T-helper 22 cell (primary cell): ENCODE measurements at places on chromosomes 6 and 20.

DNA sequence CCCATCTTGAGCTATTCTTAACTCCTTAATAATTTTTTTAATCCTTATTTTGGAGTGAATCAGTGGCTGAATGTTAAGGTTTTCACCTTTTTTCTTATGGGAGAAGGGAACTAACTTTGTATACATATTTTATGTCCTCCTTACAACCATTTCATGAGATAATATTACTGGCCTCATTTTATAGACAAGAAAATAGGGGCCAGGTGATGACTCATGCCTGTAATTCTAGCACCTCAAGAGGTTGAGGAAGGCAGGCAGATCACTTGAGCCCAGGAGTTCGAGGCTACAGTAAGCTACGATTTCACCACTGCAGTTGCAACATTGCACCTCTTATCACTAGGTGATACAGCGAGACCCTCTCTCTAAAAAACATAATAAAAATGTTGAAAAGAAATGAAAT lies 128.7 kb downstream of the TMEM242 start:
- DNase-seq = no peak

DNA sequence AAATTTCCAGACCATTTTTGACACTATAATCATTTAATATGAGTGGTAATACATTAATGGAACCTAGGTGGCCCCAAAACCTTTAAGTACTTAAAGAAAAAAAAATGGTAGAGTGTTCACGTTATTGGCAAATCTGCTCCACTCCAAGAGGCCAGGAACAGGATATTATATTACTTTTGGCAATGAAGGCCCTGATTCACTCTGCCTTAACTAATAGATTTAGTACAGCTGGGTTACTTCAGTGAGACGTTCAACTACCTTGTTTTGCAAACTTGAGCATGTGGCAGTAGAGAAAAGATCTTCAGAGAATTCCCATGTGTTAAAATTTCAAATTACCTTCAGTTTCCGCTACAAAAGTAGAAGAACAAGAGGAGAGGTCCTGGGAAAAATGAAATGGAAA lies 12.8 kb downstream of the ADNP start:
- no peak for DNase-seq

- no peak for DNase-seq
These were observed 192.3 kb upstream of the THBS2 start for GRCh38 chr6:169445661-169446581.

GRCh38 chr6:126546541-126547120 lies 206.7 kb downstream of the CENPW start:
- no peak for DNase-seq

- no peak for DNase-seq
These were observed 65.2 kb downstream of the CDS2 start for GRCh38 chr20:5191829-5192569.

DNA sequence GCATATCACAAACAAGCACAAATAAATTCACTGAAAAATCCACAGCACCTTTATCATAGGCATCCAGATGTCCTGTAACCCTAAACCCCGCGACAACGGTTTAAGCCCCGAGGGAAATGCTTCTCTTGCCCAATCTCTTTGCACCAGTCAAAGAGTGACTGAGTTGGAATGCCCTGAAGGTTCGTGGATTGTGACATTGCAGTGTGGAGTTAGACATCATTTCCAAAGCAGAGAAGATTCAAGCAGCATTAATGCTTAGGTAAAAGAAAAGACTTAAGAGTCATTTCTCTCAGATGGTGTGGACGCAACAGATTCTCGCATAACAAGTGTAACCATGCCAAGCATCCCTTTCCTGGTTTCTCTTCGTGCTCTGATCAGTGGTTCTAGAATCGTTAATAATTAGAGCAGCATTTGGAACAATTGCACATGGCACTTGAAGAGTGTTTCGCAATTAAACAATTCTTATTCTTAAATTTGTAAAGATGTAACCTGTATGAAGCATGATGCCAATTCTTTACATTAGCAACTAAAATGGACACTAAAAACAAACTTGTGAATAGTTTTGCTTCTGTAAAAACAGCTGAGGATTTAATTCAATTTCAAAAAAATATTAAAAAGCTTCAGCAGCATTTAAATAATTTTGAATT lies 121.6 kb downstream of the HIVEP2 start:
- no peak for DNase-seq

DNA sequence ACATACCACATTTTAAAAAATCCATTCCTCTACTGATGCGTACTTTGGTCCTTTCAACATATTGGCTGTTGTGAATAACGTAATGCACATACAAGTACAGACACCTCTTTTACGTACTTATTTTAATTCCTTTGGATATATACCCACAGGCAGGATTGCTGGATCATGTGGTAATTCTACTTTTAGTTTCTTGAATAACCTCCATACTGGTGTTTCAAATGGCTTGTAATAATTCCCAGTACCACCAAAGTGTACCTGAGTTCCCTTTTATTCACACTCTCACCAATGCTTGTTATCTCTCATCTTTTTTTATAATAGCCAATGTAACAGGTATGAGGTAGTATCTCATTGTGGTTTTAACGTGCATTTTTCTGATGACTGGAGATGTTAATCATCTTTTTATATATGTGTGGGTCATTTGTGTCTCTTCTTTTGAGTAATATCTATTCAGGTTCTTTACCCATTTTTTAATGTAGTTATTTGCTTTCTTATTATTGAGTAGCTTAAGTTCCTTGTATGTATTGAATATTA lies 191.9 kb downstream of the ADGB start:
- no peak for DNase-seq

GRCh38 chr6:11538052-11538818 lies 686 bp downstream of the TMEM170B start:
- DNase-seq = peak; percentile 0
